ENCODE measurements at places on chromosomes 7 and 10.

DNA sequence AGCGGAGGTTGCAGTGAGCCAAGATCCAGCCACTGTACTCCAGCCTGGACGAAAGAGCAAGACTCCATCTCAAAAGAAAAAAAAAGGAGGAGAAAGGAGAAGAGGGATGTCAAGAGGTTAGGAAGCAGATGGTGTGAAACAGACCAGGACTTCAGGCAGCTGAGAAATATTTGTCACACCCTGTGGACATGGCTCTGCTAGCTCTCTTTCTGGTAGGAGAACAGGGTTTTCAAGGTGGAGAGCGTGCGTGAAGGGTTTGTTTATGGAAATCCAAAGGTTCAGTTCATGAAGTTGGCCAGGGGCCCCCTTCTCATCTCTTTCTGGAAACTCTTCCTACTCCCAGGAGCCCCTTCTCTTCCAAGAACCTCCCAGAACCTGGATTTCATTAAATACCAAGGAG lies 110.8 kb upstream of the GALNT17 start:
- peak; percentile 87 for DNase-seq

DNA sequence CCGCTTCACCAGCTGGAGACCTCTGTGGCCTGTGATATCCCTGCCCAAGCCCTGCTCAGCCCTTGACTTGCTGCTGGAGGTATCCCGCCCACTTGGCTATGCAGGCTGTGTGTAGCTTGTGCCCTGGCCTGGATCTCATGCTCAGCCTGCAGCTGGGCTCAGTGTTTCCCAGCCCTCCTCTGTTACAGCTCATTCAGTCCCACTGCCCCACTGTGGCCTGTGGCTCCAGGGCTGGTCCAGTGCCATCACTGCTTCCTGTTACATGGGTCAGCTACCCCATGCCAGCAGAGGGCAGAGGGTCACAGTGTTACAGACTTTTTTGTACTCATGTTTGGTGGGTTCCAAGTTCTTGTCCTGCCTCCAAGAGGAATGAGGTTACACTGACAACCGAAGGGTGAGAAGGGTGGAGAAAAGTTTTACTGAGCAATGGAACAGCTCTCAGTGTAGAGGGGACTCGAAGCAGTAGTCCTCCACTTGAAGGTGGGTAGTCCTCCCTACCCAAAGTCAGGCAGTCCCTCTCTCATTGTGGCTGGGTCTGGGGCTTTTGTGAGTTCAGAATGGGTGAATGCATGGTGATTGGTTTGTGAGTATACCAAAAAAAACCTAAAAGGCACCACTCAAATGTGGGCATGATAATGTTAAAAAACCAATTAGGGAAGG lies 100.4 kb downstream of the ANKRD7 start:
- no peak for DNase-seq

DNA sequence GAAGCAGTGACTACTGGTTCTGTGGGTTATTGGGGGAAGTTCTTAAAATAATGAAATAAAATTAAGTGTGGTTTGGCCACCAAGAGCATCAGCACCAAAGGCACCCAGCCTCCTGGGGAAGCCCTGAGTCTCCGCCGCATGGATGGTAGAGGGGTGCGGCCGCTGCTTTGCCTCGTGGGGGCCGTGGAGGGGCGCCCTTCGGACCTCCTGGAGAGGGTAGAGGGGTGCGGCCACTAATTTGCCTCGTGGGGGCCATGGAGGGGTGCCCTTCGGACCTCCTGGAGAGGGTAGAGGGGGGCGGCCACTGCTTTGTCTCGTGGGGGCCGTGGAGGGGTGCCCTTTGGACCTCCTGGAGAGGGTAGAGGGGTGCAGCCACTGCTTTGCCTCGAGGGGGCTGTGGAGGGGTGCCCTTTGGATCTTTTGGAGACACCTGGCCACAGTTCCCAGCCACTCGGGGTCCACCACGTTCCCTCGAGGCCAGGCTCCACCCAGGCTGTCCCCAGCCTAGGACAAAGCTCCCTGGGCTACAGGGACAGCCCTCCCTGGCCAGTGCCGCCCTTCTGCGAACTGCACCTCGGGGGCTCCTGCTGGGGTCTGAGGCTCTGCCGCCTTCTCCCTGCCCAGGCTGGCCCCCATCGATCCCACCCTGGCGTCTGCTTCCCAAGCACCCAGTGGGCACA lies 535.1 kb downstream of the PTPRN2 start:
- no peak for DNase-seq

DNA sequence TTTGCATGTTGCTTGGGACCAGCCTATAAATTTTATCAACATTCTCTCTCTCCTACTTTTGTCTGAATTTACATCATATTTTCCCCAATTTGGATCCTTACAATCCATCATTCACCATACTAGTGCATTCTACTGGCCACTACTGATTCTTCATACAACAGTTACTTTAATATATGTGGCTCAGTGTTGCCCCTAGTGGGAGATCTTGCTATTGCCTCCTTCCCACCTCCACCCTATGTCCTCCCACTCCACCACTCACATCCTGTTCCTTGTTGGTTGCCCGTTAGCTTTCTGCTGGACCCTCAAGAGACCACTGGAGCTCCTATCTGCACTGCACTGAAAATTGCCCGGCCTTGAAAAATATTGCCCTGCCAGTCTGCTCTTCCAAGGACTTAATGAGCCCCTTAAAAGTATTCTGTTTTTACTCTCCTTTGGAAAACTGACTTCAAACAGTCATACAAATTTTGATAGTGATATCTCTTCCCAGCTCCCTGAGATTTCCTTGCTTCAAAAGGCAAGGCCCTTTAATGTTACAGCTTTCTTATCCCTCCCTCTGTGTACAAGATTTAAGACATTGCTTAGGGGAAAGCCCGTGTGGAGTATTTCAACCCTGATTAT lies 243.2 kb upstream of the TMEM229A start:
- DNase-seq, result peak; percentile 6

DNA sequence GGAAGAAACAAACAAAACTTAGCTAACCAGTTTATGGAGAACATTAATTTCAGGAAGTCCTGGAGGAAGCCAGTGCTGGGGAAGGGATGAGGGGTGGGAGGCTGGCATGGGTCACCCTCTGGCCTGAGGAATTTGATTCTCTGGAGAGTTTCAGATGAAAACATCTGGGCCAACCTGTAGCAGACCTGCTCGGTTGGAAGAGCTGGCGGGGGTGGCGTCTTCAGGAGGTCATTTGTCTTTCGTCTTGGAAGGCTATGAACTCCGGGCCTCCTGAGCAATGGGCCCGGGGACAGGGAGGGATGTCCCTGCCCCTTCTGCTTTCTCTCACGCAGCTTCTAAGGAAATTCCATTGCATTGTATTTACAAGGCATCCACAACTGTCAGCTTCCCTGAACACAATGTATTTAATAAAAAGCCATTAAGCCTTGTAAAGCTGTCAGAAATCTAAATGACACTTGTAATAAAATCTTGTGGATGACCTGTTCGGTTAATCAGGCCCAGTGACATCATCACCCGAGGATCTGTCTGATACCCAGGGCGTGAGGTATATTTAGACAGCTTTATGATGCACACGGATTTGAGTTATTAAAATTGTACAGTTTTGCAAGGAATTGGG lies 250.5 kb downstream of the RAB11FIP2 start:
- no peak for DNase-seq

DNA sequence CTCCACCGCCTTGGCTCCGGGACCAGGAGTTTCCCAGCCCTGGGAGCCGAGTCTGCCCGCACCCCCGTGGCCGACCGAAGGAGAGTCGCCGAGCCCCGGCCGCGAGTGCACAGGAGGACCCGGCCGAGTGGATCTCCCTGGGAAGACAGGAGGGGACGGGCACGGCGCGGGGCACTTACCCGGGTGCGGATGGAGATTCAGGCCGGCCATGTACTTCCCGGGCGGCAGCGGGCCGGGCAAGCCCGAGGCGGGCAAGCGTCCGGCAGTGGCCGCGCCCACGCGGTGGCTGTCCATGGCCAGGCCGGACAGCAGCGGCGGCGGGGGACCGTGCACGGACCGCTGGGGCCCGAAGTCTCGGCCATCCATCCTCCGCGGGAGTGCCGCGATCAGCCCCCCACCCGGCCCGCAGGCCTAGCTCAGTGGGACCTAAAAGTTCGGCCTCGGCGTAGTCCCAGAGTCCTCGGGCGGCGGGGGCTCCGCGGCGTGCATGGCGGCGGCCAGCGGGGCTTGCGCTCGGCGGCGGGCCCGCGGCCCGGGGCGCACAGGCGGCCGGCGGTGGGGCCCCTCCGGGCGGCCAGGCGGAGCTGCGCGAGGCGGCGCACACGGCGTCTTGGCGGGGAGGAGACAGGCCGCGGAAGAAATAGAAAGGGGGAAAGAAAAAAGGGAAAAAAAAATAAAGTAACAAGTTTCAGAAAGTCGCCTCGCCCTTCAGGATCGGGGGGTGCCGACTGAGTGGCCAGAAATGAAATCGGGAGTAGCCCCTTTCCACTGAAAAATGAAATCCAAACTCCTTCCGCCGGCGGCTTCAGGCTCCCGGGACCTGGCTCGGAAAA lies 2.5 kb downstream of the TNRC18 start:
- DNase-seq, result no peak

DNA sequence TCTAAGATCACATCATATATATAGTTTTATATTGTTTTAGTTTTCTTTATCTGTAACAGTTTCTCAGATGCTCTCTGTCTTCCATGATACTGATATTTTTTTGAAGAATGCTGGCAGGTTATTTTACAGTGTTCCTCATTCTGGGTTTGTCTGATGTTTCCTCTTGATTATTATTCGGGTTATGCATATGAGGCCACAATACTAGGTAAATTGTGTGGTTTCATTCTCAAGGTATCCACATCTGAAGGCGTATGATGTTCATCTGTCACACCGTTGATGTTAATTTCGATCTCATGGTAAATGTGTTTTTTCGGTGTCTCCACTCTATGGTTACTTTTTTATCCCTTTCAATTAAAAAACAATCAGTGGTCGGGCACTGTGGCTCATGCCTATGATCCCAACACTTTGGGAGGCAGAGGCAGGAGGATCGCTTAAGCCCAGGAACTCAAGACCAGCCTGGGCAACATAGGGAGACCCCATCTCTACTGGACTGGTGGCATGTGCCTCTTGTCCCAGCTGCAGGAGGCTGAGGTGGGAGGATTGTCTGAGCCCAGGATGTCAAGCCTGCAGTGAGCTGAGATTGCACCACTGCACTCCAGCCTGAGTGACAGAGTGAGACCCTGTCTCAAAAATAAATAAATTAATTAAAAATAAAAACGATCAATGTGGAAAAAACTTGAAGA lies 108.9 kb downstream of the TPST1 start:
- no peak for DNase-seq

DNA sequence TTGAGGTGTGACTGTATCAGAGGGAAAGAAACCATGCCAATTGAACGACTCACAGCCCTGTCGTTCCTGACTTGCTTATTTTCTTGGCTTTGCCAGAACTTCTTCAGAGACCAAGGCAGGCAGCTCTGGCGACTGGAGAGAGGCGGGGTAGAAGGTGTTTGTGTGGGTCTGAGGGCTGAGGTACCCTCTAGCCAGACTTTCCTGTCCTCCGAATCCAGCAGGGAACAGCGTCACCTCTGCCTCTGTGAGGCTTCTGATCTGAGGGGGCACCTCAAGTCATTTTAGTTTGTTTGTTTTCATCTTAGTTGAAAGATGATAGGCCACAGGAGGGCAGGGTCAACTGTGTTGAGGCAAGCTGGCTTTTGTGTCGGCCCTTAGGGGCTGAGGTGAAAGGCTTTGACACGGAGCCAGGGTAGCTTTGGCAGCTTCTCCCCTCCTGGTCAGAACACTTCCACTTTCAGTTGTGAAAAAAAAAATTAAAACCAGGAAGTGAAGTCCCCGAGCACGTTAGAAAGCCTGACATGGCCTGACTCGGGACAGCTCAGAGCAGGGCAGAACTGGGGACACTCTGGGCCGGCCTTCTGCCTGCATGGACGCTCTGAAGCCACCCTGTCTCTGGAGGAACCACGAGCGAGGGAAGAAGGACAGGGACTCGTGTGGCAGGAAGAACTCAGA lies 1.9 kb downstream of the ACSL5 start:
- DNase-seq, result peak; percentile 16

GRCh38 chr10:125778556-125778955 lies 2.9 kb upstream of the MMP21 start:
- DNase-seq, result no peak

GRCh38 chr7:15543256-15543655 lies 18.6 kb downstream of the AGMO start:
- DNase-seq, result no peak
